ENCODE measurements at places on chromosomes 7 and 10.

DNA sequence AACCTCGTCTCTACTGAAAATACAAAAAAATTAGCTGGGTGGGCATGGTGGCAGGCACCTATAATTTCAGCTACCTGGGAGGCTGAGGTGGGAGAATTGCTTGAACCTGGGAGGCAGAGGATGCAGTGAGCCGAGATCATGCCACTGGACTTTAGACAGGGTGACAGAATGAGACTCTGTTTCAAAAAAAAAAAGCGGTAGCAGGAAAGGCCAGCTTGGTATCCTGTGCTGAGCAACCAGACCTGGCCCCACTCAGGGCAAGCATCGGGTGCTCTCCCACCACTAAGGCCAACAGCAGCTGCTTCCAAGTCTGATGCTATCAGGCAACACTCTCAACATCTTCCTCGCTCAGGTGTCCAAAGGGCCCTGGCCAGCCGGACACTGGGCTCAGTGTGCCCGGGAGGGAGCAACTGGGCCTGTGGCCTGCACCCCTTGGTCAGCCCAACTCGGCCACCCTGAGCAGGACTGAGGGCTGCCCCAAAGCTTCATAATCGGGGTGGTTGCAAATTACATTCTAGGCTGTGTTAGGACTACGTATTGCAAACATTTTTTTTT lies 44.3 kb upstream of the MSMB start:
- DNase-seq: no peak

DNA sequence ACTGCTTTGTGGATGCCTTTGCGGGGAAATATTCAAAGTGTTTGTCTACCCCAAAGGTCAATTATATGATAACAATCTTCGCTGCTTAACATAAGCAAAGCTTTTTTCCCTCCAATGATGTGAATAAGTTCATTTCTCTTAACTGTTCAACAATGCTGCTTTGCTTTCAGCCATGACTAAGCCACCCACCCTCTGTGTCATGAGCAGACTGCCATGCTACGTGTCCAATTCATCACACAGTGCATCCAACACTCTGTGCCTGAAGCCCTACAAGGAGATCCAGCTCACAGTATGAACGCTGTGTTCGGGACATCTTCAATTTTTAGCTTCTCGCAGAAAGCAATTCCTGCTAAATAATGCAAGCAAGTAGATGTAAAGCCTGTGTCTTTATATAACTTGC lies 5.7 kb upstream of the TAS2R40 start:
- no peak for DNase-seq

- no peak for DNase-seq
Observed at GRCh38 chr10:9605231-9605630, 1412.4 kb upstream of the CELF2 start.

GRCh38 chr7:14787551-14787950 lies 115.0 kb downstream of the DGKB start:
- DNase-seq: no peak

All from activated T-cell treated with anti-CD3 and anti-CD28 coated beads, Interleukin-2, amount 50 U/mL, for 4 hours (primary cell).